ENCODE measurements at places on chromosomes 7 and 10. TPM values are rescaled to one million over a fixed set of nuclear protein-coding genes. Genes with fewer than 3 reads are reported as not detected.

DNA sequence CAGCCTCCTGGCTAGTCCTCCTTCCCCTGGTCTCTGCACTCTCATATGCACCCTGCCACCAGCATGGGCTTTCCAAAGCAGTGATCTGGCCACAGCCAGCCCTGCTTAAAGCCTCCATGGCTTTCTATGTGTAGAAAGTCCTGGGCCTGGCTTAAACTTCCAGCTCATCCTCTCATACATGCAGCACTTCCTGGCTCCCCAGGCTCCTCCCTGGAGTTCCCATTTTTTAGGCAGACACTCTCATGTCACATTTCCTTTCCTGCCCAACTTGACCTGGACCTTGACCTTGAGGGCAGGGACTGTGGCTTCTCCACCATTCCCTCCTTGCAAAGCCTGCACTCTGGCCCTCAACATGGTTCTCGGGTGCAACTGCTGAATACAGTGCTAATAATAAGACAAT is 79.5 kb downstream of the CHST15 start:
- peaks cover 16% of the 10 kb centered on the region for H3K4me1 ChIP-seq
- H3K27me3 ChIP-seq: no peaks in the 10 kb centered on the region

GRCh38 chr7:116522247-116522646 is 2.6 kb upstream of the CAV1 start:
- no peaks in the 10 kb centered on the region for H3K36me3 ChIP-seq
- H3K4me1 ChIP-seq: peaks cover 10% of the 10 kb centered on the region
- H3K4me3 ChIP-seq: no peak overlapping the region

DNA sequence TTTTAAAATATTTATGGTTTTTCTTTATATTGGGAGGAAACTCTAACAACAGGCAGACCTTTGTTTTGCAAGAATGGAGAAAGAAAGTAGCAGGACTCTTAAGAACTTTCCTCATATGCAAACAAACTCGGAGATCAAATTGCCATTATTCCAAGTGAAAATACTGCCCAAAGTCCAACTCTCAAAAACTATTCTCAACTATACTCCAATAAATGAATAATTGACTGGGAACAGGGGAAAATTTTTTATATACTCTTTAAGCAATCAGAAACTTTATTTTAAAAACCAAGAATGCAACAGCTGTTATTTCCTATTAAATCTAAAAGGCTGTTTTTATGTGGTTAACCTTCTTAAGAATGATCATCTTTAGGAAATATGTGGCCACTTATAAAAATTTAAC is 101.9 kb downstream of the COL28A1 start:
- DNase-seq: no peak
- no peak overlapping the region for H3K27ac ChIP-seq
- H3K36me3 ChIP-seq: no peaks in the 10 kb centered on the region

GRCh38 chr10:35674843-35675242 is 32.7 kb upstream of the FZD8 start:
- no peak overlapping the region for H3K27ac ChIP-seq
- H3K4me1 ChIP-seq: no peaks in the 10 kb centered on the region
- no peak overlapping the region for H3K4me3 ChIP-seq
- no peak for DNase-seq

SLC35G1 gene
- 4.6 TPM for total RNA-seq

BLNK gene
- 2.2 TPM for total RNA-seq

ASIC3 gene
- 4.3 TPM for total RNA-seq

Data from sigmoid colon (tissue), 7 donors.